ENCODE measurements at places on chromosomes 5 and 9. TPM values are rescaled to one million over a fixed set of nuclear protein-coding genes. Genes with fewer than 3 reads are reported as not detected.

TNFAIP8 gene
- 40.0 TPM for total RNA-seq

SOX30 gene
- total RNA-seq, result not detected

- no peak for DNase-seq
These were observed at the start of gene HSPB3 for GRCh38 chr5:54455413-54456157. Gene HSPB3 (plus strand): TSS chr5:54455699. CDS start chr5:54455790, 91 bp downstream.

DNA sequence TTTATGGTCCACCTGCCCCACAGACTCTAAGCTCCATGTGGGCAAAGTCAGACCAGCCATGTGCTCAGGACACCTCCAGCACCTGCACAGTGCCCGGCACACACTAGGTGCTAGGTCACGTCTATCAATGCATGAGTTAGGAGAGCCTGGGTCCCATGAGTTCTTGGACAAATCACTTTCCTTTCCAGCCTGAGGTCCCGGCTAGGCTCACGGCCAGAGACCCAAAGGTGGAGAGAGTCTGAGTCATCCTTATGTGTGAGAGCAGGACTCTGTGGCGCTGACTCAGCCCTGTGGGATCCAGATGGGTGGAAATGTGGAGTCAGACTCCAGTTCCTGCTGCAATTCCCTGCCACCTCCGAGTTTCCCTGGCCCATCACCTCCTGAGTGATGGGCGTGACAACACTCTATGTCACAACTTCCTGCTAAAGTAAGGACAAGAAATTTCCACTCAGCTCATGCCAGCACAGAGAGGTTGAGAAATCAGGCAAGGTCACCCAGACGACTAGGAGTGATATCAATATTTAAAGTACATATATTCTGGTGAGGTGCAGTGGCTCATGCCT lies 2.5 kb upstream of the ST6GALNAC4 start:
- DNase-seq, result peak; percentile 30

GRCh38 chr5:81986126-81986525 lies 14.3 kb downstream of the ATG10 start:
- no peak for DNase-seq

- no peak for DNase-seq
These were observed 39.8 kb downstream of the SLC46A2 start for GRCh38 chr9:112850840-112851239.

DNA sequence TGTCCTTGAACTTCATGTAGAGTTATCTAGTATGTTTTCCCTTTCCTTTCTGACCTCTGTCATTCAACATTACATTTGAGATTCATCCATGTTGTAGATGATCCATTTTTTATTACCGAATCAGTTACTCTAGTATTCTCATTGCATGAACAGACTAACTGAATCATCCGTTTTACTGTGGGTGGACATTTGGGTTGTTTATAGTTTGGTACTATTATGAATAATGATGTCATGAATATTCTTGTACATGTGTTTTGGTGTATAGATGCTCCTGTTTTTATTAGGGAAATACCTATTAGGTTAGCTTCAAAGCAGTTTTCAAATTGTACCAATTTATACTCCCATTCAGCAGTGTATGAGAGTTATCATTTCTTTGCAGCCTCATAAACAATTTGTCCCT lies 94.3 kb upstream of the NIPAL4 start:
- DNase-seq, result no peak

DNA sequence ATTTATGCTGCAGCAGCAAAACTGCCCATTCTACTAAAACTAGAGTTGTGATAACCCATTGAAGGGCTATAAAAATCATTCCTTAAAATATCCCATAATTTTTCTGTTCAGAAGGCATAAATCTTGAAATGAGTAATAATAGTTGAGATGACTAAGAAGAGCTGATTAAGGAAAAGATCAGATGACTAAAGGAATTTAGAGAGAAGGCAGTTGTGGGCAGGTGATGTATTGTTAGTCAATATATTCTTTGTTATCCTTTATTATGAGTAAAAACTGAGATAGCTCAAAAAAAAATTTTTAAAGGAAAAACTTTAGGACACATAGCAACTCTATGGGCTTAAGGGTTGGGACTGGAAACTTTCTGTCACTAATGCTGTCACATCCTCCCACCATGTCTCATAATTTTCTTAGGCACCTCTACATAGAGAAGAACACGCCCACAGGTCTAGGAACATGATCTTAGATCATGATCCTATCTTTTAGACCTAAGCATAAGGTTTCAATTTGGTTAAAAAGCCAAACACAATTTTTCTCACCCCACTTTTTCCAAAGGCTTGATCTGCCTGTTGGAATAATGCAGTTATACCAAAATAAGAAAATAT lies 597.5 kb upstream of the MEF2C start:
- no peak for DNase-seq

DNA sequence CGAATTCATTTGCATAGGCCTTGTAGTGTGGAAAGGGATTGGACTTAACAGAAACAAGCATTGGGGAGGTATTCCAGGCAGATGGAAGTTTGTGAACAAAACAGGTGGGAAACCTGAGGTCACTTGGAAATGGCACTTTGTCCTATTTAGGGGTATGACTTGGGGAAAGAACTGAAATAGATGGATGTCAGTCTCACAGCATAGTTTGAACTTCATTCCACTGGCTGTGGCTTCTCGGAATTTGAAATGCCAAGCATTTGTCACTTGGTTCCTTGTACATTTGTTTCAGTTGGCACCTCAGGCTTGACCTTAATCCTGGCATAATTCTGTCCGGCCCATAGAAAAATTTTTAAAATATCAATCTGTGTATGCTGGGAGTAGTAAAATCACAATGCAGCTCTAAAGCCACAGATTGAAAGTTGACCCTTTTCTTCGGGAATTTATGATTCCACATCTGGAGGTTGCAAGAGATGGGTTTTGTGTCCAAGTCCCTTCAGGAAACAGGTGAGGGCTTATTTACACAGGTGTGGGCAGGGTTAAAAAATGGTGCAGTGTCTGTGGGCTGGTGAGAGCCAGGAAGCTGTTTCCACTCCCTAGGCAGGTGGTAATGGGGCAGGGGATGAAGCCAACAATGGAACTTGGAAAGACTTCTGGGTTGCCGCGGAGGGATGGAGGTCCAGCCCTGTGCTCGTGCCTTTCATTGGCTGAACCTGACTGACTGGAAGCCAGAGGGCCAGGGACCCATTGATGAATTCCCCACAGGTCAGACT lies 39.2 kb upstream of the PDE8B start:
- DNase-seq, result no peak

- no peak for DNase-seq
These were observed 13.6 kb upstream of the MAST4 start for GRCh38 chr5:66582499-66583165.

DNA sequence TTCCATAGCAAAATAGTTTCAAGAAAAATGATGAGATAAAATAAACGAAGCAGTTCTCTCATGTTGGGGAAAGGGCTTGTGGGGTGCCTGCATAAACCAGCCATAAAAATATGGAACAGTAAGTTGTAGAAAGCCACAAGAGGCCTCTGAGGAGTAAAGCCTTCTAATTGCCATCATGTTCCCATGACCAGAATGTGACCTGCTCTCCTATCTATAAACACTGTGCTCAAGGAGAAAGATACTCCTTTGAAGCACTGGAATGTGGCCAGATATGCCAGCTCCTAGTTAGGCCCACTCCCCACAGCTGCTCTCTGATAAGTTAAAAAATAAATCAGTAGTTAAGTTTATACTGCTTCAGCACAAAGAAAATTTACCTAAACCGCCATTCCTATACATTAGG lies 65.8 kb downstream of the SETX start:
- no peak for DNase-seq

DNA sequence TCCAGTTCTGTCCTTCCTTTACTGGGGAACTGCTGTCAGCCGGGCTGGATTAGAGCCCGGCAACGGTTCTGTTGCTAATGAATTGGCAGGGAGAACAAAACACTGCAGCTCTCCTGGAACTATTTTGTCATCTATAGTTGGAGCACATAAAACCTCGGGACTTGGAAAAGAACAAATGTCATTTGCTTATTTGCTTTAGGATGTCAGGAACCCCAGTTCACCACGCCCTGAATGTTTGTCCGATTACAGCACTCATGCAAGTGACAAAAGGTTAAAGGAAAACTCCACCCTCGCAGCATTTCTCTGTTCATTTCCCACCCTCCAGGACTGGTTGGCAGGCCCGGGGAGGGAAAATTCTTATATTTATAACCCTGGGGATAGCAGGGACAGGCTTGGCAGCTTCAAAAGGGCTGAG lies 66.4 kb upstream of the PLPP1 start:
- DNase-seq, result peak; percentile 95

DNA sequence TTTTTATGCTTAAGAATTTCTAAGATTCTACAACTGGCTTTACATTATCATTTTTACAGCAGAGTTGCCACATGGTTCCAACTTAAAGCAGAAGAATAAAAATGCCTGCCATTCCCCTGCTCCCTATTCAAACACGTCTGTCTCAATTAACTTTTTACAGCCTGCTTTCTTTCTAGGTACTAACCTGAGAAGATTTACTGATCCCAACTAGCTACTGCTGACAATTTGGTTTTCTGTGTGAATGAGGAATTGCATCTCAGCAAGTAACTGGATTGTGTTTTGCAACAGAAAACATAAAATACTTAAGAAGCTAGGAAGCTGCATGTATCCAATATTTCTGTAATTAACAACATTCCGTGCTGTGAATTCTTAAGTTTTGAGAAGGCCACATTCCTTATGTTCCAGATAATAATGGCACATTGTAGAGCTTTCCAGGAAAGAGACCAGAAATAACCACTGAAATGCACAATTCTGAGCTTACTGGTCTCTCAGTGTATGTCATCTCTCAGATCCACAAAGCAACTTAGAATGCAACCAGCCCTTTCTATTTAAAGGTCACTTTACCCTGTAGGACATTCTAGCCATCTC lies 306.8 kb upstream of the NMUR2 start:
- no peak for DNase-seq

DNA sequence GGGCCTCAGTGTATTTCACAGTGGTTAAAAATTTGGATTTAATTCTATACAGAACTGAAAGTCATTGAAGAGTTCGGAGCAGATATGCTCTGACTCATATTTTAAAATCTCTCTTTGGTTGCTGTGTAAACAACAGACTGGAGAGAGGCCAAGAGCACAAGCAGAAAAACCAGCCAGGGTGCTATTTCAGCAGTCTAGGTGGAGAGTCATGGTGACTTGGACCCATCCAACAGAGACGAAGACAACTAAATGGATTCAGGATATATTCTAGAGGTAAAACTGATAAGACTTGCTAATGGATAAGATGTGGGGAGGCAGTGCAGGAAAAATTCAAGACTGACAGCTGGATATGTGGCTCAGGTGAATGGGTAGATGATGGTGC lies 168.9 kb downstream of the MAPKAP1 start:
- peak; percentile 79 for DNase-seq

DNA sequence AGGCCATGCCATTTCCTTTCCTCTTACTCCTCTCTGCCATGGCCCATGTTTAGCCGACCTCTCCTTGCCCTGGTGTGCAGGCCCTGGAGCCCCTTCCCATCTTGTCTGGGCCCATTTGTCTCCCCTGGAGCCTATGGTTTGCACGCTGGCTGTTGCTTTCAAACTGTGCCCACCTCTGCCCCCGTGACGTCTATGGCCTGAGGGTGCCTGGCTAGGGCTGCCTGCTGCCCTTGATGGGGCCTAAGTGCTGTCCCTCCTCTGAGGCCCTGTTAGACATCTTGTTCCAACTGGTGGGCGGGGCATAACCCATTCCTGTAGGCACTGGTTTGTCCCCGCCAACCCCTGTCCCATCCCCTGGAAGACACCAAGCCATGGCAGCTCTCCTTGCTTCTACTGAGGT lies 22.7 kb upstream of the ENHO start:
- DNase-seq, result no peak

All from prostate gland (tissue), 2 donors.